NCI-H524 (cell line): ENCODE measurements at places on chromosomes 7 and 10.
A peak's percentile ranks its signal among the peaks of the same experiment; 100 is the strongest.

DNA sequence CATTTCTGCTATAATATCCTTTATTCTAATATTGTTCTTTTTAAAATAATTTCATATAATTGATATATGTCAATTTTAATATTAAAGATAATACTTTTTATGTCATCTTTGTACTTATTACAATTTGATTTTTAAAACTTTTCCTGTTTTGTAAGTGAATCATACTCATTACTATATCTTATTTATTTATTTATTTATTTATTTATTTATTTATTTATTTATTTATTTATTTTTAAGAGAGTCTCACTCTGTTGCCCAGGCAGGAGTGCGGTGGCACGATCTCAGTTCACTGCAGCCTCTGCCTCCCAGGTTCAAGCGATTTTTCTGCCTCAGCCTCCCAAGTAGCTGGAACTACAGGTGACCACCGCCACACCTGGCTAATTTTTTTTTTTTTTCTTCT lies 215.3 kb downstream of the SUGCT start:
- DNase-seq: no peak

- no peak for DNase-seq
These were observed 448.9 kb downstream of the ADRA2A start for GRCh38 chr10:111525696-111526095.

DNA sequence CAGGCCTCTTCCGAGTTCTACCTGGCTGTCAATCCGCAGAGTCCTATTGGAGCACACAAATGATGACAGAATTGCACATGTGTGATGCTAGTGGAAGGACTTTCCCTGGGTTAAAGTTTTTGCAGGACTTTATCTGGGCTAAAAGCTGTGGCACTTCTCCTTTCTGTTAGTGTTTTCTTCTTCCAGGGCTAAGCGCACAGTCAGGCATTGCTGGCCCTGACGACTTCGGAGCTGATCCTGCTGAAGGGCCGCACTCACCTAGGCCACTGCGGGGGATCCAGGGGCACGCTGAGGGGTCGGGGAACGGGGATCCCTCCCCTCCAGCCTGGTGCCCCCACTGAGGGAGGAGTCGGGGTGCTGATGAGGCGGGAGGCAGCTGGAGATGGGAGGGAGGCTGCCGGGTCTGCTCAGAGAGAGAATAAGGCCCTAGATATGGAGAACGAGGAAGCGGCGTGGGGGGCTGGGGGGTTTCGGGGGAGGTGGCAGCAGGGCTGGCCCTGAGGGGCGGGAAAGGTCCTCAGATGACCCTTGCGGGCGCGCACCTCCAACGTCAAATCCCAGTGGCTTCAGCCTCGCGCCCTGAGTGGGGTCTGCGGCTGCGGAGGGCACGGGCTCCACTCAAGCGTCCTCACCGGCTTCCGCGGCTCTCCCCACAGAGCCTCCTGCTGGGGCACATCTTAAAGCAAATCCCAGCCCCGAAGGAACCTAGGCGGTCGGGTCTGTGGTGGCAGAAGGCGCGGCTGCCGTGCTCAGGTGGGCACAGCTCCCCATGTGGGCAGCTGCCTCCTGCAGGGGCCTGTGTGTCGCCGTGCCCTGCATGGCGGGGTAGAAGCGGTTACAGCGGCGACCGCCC lies 30.9 kb downstream of the AGR3 start:
- DNase-seq: no peak

DNA sequence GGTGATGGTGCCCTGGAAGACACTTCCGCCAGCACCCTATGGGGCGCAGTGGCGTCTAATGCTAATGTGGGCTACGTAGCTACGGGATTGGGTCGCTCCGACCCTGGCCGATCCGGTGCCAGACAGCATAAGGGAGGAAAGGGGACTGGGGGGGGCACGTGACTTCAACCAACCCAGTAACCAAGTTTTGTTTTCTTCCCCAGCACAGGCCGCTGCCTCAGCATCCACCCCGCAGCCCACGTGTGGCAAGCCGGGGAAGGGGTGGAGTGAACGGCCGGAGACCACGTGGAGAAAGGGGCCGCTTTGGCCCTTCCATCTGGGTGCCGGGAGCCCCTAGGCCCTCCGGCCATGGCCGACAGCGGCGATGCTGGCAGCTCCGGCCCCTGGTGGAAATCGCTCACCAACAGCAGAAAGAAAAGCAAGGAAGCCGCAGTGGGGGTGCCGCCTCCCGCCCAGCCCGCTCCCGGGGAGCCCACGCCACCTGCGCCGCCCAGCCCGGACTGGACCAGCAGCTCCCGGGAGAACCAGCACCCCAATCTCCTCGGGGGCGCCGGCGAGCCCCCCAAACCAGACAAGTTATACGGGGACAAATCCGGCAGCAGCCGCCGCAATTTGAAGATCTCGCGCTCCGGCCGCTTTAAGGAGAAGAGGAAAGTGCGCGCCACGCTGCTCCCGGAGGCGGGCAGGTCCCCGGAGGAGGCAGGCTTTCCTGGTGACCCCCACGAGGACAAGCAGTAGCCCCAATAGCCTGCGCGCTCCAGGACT lies 2.5 kb downstream of the PRR15 start:
- no peak for DNase-seq

DNA sequence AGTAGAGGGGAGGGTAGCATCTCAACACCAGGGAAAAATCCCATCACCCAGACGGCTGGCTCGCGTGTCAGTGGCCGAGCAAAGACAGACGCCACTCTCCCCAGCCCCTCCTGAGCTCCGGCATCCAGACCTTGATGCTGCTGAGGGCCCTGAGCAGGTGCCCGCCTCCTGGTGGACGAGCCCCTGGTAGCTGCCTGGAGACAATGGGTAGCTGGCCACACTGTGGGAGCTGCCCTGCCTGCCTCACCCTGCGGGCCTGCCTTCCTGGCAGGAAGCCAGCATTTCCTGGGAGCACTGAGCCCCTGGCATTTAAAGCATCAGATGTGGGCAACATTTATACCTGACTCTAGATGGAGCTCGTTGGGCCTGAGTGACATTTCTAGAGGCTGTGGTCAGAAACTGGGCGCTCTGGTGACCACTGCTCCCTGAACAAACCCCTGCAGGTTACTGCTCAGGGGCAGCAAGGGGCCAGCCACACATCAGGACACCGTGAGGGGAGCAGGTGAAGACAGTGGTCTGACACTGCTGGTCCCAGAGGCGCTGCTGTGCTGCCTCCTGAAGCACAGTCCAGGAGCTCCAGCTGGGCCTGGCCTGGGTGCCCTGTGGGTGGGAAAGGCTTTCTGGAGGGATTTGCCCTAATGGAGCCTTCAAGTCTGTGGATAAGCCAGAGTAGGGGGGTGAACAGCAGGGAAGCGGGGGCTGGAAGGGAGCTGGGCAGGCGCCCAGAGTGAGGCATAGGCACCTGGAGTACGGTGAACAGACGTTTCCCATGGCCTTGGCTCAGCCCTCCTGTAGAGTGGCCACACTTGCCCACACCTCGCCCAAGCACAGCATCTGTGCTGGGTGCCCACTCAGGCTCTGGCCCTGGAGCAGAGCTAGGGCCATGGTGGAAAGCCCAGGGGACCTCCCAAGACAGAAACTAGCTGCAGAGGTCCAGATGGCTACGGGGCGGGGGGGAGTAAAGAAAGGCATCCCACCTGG lies 138.7 kb downstream of the MAPK8 start:
- peak; percentile 68 for DNase-seq

GRCh38 chr7:135993950-135994349 lies 16.8 kb upstream of the MTPN start:
- no peak for DNase-seq

DNA sequence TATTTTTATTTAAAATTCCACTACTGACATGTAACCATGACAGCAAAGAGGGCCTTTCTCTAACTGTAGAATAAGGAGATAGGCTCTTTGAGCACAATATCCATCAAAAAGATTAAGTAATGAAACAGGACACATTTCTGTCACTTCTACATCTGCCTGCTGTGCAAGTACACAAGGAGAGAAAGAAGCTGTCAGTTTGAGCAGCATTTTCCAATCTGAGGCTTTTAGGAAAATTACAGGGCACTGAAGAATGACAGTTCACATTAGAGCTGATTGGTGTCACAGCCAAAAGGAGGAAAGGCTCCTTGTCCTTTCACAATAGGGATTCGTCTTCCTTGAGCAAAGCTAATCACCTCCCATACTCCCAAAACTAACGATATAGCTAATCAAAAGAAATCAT lies 158.8 kb upstream of the TAC1 start:
- no peak for DNase-seq

- no peak for DNase-seq
These were observed 80.9 kb upstream of the CDK6 start for GRCh38 chr7:92917230-92917629.

GRCh38 chr7:134771889-134772288 lies 7.5 kb upstream of the CALD1 start:
- DNase-seq: no peak
